Activated CD4-positive, alpha-beta T cell treated with anti-CD3 and anti-CD28 coated beads for 4 hours (primary cell): ENCODE measurements at places on chromosomes 2 and 18.

DNA sequence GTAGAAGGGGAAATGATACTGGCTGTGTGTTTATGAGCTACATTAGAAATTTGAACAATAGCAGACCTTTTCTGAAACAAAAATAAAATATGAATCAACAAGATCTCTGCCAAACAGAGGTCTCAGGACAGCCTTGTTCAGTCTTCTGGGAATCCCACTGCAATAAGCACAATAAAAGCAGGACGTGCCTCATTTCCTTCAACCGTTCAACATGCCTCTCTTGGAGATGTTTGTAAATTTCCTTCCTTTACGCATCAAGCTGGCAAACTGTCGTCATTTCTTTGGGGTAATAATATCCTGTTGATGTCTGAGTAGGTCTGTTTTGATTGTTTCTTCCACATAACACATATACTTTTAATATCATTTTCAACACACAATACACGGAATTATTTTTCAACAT is 77.2 kb downstream of the TCF4 start:
- no peak for DNase-seq

DNA sequence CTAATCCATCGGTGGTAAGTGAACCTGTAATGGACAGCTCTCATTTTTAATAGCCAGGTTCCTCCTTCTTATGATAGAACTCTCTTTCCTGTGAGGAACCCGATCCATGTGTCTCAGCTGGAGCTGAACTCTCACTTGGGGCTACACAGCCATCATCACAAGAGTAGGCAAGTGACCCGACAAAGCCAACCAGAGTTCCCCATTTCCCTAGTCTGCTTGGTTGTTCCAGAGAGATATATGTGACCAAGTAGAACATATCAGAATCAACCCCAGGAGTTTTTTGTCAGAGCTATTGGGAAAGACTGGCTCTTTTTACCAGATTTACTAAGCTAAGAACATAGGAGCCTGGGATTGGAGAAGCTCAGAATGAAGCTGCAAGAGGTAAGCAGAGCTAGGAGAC is 14.6 kb upstream of the HNRNPLL start:
- DNase-seq = no peak

- no peak for DNase-seq
These were observed 54.6 kb upstream of the TXNDC2 start for GRCh38 chr18:9831036-9831722.

GRCh38 chr2:19244460-19245363 is 113.7 kb downstream of the OSR1 start:
- no peak for DNase-seq

DNA sequence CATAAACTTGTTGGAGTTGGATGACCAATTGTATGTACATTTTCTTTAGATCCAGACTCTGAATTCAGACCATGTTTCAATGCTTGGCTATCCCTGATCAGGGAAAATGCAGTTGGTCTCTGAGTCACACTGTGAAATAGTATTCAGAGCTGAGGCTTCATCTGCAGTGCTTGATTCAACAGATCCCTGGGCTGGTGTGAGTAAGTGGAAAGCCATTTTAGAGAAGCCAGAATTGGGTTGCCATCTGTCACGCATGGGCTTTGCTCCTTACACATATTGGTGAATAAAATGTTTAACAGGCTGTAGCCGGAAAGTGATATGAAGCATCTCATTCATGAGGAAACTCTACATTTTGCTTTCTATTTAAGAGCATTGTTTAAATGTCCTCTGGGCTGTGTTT is 50.0 kb upstream of the ACYP2 start:
- no peak for DNase-seq

- no peak for DNase-seq
These were observed 228.3 kb upstream of the SETBP1 start for GRCh38 chr18:44452346-44452745.

- no peak for DNase-seq
These were observed 18.0 kb downstream of the TGOLN2 start for GRCh38 chr2:85309699-85310321.

- DNase-seq = no peak
These were observed 134.7 kb downstream of the RIF1 start for GRCh38 chr2:151544449-151544848.

- DNase-seq = no peak
These were observed 91.4 kb upstream of the LINC00305 start for GRCh38 chr18:64240316-64240715.

GRCh38 chr18:44733754-44734465 is 53.2 kb downstream of the SETBP1 start:
- no peak for DNase-seq

- DNase-seq = no peak
These were observed 44.3 kb upstream of the RAB6C start for GRCh38 chr2:129935118-129935517.

DNA sequence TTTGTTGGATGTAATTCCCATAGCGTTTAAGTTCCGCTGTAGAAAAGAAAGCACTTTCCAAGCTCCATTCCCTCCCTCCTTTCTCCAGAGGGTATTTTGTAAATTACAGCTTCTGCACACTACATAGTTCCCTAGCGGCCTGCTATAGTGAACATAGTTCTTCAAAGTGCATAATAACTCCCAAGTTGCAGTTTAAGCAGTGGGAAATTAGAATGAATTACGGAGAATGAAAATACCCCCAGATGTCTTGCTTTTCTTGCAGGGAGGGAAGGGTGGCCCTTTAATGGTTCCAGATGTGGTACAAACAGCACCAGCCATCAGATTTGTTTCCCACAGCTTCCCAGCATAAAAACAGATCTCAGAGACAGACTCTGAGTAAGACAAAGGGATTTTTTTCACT is 893.9 kb downstream of the SUCLG1 start:
- no peak for DNase-seq

- DNase-seq = no peak
These were observed 555.8 kb upstream of the SALL3 start for GRCh38 chr18:78423811-78424210.

GRCh38 chr18:46754661-46755292 is 2.1 kb downstream of the ST8SIA5 start:
- no peak for DNase-seq

GRCh38 chr18:78975699-78976335 is 3.8 kb upstream of the SALL3 start:
- DNase-seq = no peak

- no peak for DNase-seq
These were observed 1038.6 kb upstream of the SLC39A10 start for GRCh38 chr2:194618432-194618831.

- no peak for DNase-seq
These were observed 90.9 kb downstream of the ATAD2B start for GRCh38 chr2:23835988-23836387.

GRCh38 chr2:31255911-31256571 is 22.1 kb downstream of the EHD3 start:
- no peak for DNase-seq

GRCh38 chr18:11496526-11497172 is 112.7 kb upstream of the SLC35G4 start:
- DNase-seq = no peak

DNA sequence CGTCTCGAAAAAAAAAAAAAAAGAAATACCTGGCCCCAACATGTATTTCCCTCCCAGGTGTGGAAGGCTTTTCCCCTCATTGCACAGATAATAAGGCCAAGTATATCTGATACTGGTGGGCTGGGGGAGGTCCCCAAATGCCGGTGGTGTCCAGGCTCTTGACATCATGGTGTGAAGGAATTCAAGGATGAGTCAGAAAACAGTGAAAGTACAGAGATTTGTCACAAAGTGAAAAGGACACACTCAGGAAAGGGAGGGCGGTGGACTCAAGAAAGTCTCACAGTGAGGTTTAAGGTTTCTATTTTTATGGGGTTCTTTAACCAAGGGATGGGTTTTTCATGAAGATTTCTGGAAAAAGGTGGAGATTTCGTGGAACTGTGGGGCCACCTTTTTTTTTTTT is 37.8 kb upstream of the FZD5 start:
- no peak for DNase-seq

DNA sequence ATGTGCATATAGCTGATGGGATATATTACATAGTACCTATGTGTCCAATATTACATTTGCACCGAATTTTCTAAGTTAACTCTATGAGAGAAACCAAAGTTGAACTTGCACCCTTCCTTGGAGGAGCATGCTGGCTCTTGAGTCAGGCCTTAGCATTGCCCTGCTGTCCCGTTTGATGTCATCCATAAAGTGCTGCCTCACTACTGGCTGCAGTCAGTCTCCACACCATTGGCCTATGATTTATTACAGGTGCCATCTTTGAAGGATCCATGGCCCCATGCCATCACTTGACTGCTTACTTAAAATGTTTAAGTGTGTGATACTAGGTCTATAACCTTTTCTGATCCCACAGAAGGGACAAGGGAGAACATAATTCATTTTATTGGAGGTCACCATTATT is 249.3 kb upstream of the RBBP8 start:
- no peak for DNase-seq

- no peak for DNase-seq
These were observed 98.0 kb downstream of the INHBB start for GRCh38 chr2:120443946-120444345.

DNA sequence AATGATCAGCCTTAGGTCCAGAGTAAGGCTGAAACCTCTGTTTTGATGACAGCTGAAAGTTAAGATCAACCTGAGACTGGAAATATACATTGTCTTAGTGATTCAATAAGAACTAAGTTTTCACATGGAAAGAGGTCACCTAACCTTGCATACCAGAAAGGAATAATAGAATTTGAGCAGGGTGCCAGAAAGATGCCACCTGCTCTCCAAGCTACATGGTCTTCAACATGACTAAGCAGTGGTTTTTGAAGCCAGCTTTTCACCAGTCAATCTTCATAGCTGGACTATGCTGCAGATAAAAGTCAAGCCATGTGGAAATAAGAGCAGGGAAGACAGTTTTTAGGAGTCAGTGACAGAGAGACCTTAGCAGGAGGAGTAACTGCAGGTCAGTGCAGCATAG is 589.4 kb upstream of the SYT4 start:
- DNase-seq = no peak

- DNase-seq = no peak
These were observed 119.7 kb upstream of the CRIM1 start for GRCh38 chr2:36235882-36236281.

GRCh38 chr2:191115804-191116203 is 35.0 kb downstream of the STAT4 start:
- DNase-seq = no peak

- no peak for DNase-seq
These were observed 2.8 kb upstream of the DIPK1C start for GRCh38 chr18:74459889-74460288.

GRCh38 chr18:10895976-10896375 is 253.4 kb downstream of the PIEZO2 start:
- no peak for DNase-seq

- DNase-seq = no peak
These were observed 96.7 kb downstream of the PMAIP1 start for GRCh38 chr18:59996370-59996966.

DNA sequence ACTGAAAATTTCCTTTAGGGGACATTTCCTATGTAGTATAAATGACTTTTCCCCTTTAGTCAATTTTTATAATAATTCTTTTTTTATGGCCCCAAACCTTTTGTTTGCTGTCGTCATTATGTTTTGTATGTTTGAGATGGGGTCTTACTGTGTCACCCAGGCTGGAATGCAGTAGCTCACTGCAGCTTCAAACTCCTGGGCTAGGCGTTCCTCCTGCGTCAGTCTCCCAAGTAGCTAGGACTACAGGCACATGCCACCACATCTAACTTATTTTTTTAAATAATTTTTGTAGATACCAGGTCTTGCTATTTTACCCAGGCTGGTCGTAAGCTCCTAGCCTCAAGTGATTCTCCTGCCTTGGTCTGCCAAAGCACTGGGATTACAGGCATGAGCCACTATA is 30.8 kb upstream of the GALM start:
- DNase-seq = no peak

DNA sequence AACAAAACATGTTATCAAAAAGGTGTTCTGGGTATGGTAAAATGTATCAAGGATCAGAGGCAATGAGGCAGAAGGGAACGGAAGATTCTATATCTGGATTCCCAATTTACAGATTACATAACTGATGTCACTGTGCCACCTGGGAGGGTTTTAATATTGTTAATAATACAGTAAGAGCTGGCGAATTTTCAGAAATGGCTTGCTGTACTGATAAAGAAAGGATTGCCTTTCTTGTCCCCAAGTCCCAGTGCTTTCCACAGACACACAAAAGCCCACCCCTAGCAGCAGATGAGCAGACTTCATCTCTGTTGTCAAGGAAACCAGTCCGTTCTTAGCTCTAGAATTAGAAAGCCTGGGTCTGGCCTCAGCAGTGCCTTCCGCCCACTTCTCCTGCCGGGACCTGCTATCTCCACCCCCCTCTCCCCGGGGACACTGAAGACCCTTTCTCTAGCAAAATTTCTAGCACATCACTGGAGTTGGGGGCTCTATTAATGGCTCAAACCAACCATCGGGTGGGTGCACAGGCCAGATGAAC is 34.3 kb downstream of the ADD2 start:
- DNase-seq = no peak

DNA sequence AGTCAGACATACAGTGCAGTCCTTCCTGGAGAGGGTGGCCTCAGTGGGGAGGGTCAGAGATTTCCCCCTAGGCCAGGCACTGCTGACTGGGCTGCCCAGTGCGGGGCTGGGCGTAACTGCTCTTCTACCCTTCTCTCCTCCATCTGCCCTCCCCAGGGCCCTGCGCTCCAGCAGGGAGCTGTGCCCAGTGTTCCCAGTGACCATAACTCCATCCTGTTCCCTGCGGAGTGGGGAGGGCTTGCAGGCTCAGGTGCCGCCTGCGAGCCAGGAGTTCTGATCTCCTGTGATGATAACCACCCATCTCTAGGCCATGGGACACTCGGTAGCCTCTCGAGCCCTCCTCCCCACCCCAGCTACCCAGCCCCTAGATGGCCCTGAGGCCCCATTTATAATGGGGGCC is 107.6 kb downstream of the SMAD7 start:
- no peak for DNase-seq

- DNase-seq = no peak
These were observed 268.7 kb upstream of the SETBP1 start for GRCh38 chr18:44411976-44412375.

DNA sequence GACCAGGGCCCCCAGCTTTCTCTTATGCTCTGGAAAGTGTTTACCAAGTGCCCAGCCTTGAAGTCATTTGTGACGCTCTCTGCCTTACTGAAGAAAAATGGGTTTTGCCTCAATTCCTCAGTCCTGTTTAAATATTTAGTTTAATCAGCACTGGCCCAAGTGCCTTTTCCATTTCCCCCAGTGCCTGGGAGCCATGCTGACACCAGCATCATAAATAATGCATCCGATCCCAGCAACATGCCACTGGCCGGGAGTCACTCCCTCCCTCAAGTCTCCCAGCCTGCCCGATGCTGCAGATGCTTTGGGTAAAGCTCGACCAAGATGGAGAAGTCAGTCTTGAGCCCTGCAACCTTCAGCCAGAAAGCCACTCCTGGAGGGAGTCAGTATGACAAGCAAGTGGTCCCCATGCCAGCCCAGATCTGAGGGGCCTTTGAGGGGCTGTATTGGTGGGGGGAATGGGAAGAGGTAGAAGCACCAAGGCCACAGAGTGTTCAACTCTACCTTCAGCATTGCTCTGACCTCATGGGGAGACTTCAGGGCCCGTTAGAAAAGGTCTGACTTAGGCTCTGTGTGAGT is 12.0 kb upstream of the MTA3 start:
- no peak for DNase-seq

GRCh38 chr2:218395456-218395825 is 4.2 kb upstream of the CTDSP1 start:
- DNase-seq = no peak

GRCh38 chr2:119704670-119705120 is 25.7 kb downstream of the TMEM177 start:
- no peak for DNase-seq
